C1 segment of cervical spinal cord (tissue), 14 donors: ENCODE measurements at places on chromosomes 12 and 14.

DNA sequence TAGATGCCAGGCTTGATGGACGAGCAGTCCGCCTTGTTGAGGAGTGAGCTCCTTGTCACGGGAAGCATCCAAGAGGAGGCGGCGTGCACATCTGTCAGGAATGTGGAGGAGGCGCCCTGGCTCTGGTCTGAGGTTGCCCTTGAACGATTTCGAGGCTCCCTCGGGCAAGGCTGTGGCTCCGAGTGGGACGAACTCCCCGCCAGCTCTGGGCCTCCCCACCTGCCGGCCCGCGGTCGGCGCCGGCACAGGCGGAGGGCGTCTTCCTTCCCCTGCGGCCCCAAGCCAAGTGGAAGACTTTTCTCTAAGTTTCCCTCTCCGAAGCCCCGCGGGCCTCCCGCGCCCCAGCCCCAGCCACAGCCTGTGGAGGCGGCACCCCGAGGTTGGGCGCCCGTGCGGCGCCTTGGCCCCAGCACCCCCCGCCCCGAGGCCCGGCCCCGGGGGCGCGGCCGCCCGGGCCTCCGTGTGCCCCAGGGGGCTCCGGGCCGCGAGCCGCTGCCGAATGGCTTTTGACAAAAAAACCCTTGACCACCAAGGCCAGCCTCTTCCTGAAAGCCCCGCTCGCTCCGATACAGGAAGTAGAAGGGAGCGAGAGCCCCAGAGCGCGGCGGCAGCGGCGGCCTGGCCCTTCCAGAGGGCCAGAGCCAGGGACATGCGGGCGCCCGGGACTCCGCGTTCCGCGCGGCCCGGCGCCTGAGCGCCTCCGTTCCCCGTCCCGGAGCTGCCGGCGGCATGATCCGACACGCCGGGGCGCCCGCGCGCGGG, at the start of gene RIN3:
Gene RIN3 (plus strand): TSS at position 578 of the 762 bp plus-strand sequence. CDS start 152 bp downstream, at position 730.
- no peak for DNase-seq

DNA sequence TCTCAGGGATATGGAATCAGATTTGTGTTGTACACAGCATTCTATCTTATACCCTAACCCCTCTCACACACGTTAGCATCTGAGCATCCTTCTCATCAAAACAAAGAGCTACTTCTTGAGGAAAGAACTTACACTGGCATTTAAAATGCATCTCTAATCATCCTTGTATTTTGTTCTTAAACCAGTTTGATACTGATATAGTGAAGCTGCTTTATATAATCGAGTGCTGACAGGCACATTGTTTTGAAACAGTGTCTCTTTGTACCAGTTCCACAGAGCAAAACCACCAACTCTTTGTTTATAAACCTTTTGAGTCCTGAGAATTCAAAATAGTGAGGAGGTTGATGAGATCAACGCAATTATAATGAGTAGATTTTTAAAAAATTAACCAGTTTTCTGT, 8.8 kb downstream of the GPR33 start:
- DNase-seq, result no peak

- no peak for DNase-seq
Measured at GRCh38 chr14:60981633-60982455, 799 bp downstream of the SLC38A6 start.

- no peak for DNase-seq
Measured at GRCh38 chr12:24921251-24922038, 27.5 kb downstream of the BCAT1 start.

DNA sequence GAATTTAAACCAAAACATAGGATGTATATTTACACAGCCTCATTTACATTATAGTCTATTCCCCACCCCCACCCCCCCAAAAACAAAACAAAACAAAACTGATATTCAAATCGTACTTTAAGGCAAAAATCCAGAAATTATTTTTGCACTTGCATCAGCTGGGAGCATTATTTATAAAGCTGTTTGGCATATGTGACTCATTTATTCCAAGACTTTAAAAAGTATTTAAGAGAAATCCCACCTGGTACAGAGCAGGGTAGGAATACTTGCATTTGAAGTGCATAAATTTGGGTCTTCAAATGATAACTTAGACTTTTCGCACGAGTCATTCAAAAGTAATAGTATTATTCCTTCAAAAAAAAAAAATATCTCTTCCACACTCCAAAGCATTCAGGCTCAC, 1.1 kb downstream of the KLHL28 start:
- no peak for DNase-seq

GRCh38 chr14:59321626-59321949, 133.1 kb downstream of the DAAM1 start:
- no peak for DNase-seq

GRCh38 chr14:52000696-52001095, 11.3 kb downstream of the RTRAF start:
- DNase-seq, result no peak

DNA sequence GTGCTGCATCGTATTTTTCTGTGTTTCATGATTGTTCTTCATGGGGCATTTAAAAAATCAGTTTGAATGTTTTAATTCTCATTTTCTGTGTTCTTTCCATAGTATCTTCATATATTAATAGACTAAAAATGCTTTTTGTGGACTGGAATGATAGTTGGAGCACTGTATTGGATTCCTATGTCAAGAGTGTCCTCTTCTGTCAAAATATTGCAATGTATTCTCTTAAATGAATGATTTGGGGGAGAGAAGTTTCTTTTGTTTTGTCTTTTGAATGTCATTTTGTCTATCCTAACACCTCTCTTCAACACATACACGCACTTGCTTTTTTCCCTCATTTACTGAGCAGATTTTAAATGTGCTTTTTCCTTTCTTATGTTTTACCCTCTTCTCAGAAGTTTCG, 4.7 kb upstream of the EIF2S3B start:
- no peak for DNase-seq

DNA sequence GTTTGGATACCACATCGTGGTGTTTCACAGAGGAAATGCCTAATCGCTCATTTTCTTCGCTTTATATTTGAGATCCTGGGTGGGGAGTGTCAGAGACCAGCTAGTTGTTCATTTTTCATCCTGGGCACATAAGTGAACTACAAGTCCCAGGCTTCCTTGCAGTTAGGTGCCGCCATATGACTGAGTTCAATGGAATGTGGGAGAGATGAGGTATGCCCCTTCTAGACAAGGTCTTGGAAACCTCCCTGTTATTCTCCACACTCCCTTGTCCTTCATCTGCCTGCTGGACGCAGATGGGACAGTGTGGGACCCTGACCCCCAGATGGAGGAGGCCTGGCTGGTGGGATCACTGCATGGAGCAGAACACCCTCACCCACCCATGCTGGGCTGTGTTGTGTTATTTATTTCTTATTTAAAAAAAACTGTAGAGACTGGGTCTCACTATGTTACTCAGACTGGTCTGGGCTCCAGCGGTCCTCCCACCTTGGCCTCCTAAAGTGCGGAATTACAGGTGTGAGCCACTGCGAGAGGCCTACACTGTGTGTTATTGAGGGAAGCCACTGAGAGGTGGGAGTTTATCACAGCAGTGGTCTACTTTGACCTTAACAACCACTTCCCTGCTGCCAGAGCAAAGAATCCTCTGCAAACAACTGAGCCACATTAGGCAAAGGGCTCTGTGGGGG, 42.9 kb upstream of the VRK1 start:
- DNase-seq, result no peak

GRCh38 chr14:97977651-97978261, 1180.6 kb downstream of the VRK1 start:
- DNase-seq, result no peak

GRCh38 chr14:93320489-93320888, 12.3 kb downstream of the BTBD7 start:
- DNase-seq, result no peak

DNA sequence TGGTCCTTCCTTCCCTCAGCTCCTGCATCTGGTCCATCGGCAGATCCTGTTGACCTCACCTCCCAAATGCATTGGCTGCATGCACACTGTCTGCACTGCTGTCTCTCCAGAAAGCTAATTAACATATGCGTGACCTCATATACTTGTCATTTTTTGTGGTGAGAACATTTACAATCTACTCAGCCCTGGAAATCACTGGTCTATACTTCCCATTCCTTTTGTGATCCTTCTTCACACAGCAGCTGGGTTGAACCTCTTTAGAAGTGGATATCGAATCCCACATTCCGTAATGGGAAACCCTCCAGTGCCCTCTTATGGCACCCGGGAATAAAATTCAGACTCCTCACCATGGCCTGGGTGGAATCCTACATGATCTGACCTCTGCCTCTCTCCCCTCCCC, 45.0 kb downstream of the SMOC1 start:
- DNase-seq, result no peak

GRCh38 chr12:82517027-82517426, 158.7 kb downstream of the METTL25 start:
- no peak for DNase-seq

DNA sequence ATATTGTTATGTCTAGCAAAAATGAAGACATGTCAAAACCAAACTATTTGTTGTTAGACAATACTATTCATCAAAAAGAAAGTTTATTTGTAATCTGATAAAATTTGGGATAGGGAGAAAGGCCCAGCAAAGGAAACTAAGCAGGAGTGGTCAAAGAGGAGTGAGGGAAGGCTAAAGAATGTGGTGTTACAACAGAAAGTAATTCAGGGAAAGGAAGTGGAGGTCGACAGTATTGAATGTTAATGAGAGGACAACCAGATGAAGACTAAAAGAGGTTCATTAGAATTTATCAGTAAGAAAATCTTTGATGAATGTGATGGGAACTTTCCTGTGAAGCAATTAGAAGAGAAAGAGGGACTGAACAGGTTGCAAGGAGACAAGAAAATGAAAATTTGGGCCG, 33.9 kb downstream of the PLCZ1 start:
- DNase-seq, result no peak

GRCh38 chr14:22900081-22900799, 17.2 kb downstream of the REM2 start:
- DNase-seq, result no peak

DNA sequence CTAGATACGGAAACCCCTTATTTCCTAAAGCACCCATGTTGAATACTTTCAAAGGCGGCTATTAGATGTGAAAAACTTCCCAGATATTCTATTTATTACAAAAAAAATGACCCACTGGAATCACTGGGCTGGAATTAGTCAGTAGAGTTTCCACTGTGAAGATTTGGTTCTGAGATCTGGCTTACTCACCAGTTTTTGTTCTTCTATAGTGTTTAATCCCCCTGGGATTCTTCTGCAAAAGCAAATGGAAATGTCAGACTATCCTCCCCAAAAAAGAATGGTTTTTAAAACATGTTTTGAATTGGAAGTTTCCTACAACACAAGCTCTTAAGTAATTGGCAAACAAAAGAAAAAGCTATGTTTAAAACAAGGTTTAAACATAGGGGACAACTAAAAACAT, 166.4 kb downstream of the STXBP6 start:
- DNase-seq, result no peak

GRCh38 chr12:104519190-104520019, 62.7 kb downstream of the CHST11 start:
- no peak for DNase-seq

DNA sequence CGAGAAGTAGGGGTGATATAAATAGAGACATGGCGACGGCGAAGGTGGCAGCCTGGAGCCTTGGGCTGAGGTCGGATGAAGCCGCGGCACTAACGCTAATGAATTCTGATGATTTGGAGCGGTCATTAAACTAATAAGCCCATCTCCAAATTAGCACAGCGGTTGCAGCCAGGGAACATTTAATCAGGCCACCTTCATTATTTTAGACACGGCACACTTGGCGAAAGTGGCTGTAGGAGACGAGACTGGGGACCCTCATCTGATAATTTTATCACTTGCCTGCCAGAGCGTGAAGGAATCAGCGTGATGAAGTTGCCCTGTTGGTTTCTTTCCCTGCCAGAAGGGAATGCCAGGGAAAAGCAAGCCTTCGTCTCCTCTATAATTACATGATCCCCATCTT, 664.3 kb upstream of the TBX3 start:
- DNase-seq, result no peak

DNA sequence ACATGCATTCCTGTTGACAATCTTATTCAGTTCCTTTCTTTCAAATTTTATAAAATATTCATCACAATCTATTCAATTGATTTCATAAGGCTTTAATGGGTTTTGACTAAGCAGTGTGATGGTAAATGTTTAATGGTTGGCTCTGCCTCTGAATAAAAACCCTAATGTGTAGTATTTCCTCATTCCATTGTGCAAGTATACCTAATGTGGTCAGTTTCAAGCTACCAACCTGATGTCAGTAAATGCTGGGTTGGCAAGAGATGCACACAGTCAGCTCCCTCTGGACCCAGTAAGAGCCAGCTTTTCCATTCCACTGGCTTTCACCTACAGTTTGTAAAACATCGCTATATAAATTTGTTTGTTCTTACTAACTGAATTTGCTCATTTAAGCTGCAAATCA, 53.9 kb downstream of the METTL25 start:
- DNase-seq, result no peak

DNA sequence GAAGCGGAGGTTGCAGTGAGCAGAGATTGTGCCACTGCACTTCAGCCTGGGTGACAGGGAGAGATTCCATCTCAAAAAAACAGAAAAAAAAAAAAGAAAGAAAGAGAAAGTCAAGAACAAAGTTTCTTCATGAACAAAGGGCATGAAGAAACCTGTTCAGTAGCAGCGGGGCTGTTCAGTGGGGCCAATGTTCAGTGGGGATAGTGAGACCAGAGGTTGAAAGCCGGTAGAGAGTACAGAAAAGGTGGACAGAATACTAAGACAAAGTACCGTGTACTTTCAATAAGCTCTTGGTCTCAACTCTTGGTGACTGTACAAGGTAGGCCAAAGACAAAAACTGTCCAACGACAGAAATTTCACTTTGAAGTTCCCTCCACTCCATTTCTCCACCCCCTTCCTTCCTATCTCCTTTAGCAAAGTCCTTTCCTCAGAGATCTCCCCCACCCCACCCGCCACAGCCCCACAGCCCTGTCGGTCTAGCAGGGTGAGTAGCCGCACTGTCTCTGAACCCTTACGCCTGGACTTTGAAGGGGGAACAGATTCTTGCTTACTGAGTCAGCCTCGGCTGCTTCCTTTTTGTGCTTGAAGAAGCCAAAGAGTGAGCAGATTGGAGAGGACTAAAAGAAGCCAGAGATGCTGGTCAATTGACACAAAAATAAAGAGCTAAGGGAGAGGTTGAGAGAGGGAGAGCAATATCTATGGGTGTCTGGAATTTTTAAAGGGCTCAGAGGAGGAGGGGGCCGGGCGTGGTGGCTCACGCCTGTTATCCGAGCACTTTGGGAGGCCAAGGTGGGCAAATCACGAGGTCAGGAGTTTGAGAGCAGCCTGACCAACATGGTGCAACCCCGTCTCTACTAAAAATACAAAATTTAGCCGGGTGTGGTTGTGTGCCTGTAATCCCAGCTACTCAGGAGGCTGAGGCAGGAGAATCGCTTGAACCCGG, 44.2 kb upstream of the FOS start:
- DNase-seq, result no peak

DNA sequence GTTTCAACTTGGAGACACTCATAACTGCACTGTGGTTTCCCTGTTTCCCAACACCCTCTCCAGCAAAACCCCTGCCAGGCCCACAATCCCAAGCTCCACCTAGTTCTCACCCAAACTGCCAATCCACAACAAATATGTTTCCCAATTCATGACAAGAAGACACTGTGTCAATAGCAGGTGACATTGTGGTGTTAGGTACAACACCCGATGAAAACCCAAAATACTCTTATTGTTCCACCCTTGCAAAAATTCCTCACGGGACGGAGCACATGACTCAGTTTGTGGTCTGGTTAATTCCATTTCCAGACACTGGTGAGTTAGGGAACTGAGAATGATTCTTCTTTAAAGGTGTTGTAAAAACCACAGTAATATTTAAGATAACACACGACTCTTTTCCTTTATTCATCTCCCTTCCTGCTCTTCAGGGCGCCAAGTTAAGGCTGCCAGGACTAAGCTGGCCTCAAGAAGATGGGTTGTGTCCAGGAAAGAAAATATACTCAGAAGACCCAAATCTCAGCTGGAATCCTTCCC, 735.5 kb downstream of the MED13L start:
- DNase-seq, result no peak

- DNase-seq, result no peak
Measured at GRCh38 chr14:65159281-65160062, 57.2 kb upstream of the MAX start.

GRCh38 chr12:25130741-25131188, 64.2 kb downstream of the DNAI7 start:
- DNase-seq, result no peak
